Thoracic aorta (tissue), 2 donors: ENCODE measurements at places on chromosomes 12 and 14. TPM values are rescaled to one million over a fixed set of nuclear protein-coding genes. Genes with fewer than 3 reads are reported as not detected.

GRCh38 chr12:91663744-91664143 is 481.1 kb upstream of the DCN start:
- DNase-seq: no peak
- H3K4me3 ChIP-seq: no peak overlapping the region
- H3K27me3 ChIP-seq: no peaks in the 10 kb centered on the region

DNA sequence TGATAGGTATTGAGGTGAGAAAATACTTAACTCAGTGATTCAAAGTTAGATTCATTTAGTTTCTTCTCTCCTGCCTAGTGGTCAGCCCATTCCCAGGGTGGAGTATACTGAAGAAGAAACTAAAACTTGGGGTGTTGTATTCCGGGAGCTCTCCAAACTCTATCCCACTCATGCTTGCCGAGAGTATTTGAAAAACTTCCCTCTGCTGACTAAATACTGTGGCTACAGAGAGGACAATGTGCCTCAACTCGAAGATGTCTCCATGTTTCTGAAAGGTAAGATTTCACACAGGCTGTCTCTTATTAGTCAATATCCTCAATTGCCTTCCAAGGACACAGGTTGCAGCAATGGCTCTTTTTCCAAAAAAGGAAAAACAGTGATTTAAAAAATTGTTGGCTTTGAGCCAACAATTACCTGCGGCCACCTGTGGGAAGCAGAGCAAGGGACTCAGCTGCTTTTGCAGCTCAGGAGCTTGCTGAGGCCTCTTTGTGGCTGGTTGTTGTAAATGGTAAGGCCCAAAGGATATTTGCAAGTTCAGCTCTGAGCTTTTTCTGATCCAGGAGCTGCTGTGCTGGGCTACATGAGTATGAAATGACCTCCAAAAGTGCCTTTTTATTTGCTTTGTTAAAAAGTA is 33.9 kb downstream of the TPH2 start:
- no peak overlapping the region for H3K4me3 ChIP-seq
- H3K36me3 ChIP-seq: no peaks in the 10 kb centered on the region
- H3K27me3 ChIP-seq: no peaks in the 10 kb centered on the region

TCTN2 gene
- total RNA-seq: 4.6 TPM

GRCh38 chr12:98227162-98227561 is 288.2 kb upstream of the TMPO start:
- no peak for DNase-seq
- no peak overlapping the region for H3K27ac ChIP-seq
- no peaks in the 10 kb centered on the region for H3K4me1 ChIP-seq
- H3K4me3 ChIP-seq: no peak overlapping the region

TMEM119 gene
- total RNA-seq: 4.6 TPM

- no peaks in the 10 kb centered on the region for H3K27me3 ChIP-seq
- peaks cover under 1% of the 10 kb centered on the region for H3K4me1 ChIP-seq
- no peak overlapping the region for H3K27ac ChIP-seq
- no peaks in the 10 kb centered on the region for H3K36me3 ChIP-seq
- no peak overlapping the region for H3K4me3 ChIP-seq
- DNase-seq: no peak
Measured at GRCh38 chr14:103230021-103230420, 104.0 kb upstream of the EIF5 start.

NEDD8 gene
- total RNA-seq: 76.0 TPM

FLVCR2 gene
- 6.2 TPM for total RNA-seq

TC2N gene
- 146 TPM for total RNA-seq

GRCh38 chr12:88923631-88924030 is 343.4 kb upstream of the KITLG start:
- H3K4me3 ChIP-seq: no peak overlapping the region
- peaks cover 7% of the 10 kb centered on the region for H3K4me1 ChIP-seq
- no peaks in the 10 kb centered on the region for H3K36me3 ChIP-seq
- DNase-seq: no peak

AHNAK2 gene
- total RNA-seq: 47.8 TPM

- no peaks in the 10 kb centered on the region for H3K36me3 ChIP-seq
- DNase-seq: no peak
- no peak overlapping the region for H3K4me3 ChIP-seq
- H3K4me1 ChIP-seq: no peaks in the 10 kb centered on the region
- no peak overlapping the region for H3K27ac ChIP-seq
- H3K27me3 ChIP-seq: no peaks in the 10 kb centered on the region
Measured at GRCh38 chr14:37994846-37995372, 212.8 kb upstream of the SSTR1 start.

DNA sequence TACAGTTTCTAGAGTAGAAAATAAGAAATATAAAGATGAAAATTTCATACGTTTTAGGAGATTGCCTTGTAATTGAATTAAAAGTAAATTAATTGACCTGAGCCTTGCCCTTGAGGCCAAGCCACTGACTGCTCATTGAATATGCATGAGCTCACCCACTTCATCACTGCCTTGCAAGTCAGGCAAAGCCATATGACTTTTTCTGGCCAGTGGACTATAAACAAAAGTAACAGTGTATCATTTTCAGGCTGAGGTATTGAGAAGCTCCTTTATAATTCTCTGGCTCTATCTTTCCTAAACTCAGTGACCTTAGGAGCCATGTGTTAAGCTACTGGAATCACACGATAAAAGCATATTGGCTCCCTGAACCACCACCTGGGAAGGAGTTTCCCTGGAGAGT is 369.3 kb downstream of the NUAK1 start:
- no peak overlapping the region for H3K4me3 ChIP-seq
- DNase-seq: no peak
- H3K27me3 ChIP-seq: no peaks in the 10 kb centered on the region
- peaks cover 22% of the 10 kb centered on the region for H3K4me1 ChIP-seq
- H3K36me3 ChIP-seq: no peaks in the 10 kb centered on the region
- H3K27ac ChIP-seq: no peak overlapping the region
